ENCODE measurements at places on chromosomes 3 and 15.

GRCh38 chr3:9730657-9731205 is 804 bp upstream of the BRPF1 start:
- DNase-seq: no peak

DNA sequence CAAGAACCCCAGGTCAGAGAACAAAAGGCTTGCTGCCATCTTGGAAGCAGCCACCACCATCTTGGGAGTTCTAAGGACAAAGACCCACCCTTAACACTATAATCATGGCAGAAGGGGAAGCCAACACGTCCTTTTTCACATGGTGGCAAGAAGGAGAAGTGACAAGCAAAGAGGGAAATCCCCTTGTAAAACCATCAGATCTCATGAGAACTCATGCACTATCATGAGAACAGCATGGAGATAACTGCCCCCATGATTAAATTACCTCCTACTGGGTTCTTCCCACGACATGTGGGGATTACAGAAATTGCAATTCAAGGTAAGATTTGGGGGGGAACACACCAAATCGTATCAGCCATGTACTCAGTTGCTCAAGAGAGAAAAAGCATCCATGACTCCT is 21.1 kb upstream of the GBE1 start:
- DNase-seq: no peak

DNA sequence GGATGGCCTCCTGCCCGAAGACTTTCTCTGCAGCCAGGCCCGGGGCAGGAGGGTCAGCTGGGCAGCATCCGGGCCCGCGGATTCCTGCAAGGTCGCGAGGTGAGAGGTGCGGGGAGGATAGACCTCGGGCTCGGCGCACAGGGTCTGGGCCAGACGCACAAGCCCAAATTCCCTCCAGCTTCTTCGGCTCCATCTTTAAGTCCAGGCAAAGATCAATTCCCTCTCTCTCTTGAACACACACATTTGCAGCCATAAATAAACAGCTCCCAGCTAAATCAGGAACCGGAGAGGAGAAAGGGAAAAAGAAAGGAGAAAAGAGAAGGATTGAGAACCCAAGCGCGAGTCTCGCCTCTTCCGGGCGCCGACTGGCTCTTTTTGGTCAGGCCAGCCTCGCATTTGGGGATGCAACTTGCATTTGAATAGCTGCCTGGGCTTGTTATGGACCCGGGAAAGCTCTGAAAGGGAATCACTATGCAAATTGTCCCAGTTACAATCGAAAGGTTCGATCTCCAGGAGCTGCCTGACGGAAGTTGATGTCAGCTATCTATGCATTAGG is 14.5 kb upstream of the ONECUT1 start:
- DNase-seq: no peak

DNA sequence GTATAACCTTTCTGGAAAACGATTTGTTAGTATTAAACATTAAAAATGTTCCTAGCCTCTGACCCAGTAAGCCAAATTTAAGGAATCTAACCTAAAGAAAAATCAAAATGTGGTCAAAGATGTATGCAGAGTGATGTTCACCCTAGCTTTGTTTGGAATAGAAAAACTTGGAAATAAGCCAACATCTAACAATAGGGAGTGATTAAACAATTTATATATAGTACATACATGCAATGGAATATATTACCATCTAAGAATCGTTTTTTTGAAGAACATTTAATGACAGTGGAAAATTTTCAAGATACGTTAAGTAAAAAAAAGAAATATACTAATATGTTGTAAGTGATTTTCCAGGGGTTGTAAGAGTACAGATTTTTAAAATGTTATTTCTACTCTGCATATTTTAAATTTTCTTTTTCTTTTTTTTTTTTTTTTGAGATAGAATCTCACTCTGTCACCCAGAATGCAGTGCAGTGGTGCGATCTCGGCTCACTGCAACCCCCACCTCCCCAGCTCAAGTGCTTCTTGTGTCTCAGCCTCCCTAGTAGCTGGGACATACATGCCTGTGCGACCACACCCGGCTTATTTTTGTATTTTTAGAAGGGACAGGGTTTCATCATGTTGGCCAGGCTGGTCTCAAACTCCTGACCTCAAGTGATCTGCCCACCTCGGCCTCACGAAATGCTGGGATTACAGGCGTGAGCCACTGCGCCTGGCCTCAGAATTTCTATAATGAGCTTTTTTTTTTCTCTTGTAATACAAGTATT is 54.9 kb downstream of the ANP32A start:
- no peak for DNase-seq

DNA sequence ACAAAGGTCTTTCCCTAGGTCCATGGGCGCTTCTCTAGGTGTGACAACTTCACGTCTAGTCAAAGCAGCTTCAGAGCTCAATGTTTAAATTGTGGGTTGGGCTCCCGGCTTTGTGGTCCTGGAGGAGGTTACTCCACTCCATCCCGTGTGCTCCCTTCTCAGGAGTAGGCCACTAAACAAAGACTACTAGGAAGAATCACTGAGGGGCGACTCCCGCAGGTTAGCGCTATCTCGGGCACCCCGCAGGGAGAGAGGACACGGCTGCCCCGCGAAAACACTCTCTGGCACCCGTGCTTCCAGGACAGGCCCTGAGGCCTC is 500 bp downstream of the PARP6 start:
- DNase-seq: no peak

DNA sequence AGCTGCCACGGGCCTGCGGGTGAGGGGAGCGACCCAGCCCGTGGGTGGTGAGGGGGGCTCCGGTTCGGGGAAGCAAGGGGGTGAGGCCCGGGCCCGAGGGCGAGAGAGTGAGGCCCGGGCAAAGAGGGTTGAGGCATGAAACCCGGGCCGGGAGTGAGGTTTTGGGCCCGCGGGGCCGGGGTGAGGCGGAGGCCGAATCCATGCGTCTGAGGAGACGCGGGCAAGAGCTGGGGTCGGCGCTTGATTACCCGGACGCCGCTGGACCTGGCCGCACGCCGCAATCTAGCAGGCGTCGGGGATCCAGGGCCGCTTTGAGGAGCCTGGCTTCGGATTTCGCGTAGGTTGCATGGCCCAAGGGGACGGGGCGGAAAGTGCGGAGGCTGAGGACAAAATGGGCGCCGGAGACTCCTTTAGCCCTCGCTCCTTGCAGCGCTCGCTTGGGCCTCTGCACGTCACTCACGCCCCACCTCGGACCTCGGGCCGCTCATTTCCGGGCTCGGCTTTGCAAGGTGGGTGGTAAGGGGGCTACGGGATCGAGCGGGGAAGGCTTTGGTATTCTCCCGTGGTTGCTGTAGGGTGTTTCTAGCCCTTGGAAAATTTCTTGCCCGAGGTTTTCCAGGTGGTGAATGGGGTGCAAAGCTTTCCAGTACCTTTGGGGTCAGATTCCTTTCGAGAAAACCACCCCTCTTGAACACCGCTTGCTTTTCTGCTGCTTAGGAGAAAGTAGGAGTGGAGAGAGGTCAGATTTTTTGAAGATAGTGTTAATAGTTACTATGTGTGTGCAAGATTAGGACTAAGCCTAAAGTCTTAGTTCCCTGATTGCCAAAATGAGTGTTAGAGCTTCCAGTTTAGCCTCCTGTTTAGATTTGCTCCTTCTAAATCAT is 827 bp downstream of the SLC25A36 start:
- DNase-seq: peak; percentile 66

GRCh38 chr3:16761571-16761970 is 123.2 kb upstream of the PLCL2 start:
- DNase-seq: no peak

DNA sequence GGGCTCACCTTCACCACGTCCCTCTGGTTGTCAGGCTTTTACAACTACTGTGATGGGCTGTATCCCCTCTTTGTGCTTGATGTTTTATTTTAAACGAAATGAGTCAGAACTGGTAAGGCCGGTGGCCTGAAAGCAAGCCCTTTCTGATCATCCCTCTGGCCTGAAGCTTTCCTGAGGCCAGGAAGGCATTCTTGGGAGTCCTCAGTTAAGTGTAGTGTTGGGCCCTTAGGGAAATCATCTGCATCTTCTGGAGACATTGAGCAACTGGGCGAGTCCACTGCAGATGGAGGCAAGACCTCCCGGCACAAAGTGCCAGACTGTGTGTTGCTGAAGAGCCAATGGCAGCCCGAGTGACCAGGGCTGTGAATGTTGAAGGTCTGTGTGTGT is 33.0 kb upstream of the AMOTL2 start:
- no peak for DNase-seq

DNA sequence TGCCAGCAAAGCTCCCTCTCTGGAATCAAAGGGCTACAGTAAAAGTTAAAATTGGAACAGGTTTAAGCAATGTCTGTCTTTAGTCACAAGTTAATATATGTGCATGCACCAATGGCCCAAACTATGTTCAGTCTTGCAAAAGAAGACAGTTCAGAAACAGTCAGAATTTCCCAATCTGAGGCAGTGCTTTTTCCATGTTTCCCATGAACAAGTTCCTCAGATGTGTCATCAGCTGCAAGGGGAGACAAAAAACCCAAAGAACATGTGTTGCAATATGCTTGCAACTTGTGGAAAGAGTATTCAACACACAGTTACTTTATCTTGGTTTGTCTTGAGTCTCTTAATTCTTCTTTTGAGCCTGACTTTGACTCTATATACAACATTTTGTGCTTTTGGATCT is 148.4 kb downstream of the USP13 start:
- no peak for DNase-seq

DNA sequence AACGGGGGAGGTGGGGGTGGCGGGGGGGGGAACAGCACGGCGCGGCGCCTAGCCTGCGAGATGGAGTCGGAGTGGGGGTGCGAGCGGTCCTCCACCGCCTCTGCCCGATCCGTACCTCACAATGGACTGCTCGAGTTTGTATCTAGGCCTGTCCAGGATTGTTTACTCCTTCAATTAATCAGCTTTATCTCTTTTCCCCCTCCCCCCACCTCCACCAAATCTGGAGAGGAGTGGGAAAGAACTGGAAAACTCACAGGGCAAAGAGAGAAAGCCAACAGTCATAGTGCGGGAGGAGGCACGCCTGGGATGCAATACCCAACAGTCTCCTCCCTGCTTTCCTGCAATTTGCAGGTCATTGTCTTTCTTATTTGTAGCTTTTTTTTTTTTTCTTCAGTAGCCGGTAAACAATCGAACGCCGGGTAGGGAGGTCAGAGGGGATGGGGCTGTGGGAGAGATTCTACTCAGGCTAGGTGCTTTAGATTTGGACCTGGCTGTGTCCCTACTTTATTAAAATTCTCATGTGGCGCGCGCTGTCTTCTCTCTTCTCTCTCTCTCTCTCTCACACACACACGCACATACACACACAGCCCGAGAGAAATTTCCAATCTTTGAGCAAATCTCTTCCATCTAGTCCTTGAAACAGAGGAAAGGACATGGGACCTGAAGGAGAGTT is 6.9 kb upstream of the MEIS2 start:
- peak; percentile 46 for DNase-seq

GRCh38 chr3:127234778-127235177 is 41.8 kb downstream of the PRR23E start:
- DNase-seq: no peak

DNA sequence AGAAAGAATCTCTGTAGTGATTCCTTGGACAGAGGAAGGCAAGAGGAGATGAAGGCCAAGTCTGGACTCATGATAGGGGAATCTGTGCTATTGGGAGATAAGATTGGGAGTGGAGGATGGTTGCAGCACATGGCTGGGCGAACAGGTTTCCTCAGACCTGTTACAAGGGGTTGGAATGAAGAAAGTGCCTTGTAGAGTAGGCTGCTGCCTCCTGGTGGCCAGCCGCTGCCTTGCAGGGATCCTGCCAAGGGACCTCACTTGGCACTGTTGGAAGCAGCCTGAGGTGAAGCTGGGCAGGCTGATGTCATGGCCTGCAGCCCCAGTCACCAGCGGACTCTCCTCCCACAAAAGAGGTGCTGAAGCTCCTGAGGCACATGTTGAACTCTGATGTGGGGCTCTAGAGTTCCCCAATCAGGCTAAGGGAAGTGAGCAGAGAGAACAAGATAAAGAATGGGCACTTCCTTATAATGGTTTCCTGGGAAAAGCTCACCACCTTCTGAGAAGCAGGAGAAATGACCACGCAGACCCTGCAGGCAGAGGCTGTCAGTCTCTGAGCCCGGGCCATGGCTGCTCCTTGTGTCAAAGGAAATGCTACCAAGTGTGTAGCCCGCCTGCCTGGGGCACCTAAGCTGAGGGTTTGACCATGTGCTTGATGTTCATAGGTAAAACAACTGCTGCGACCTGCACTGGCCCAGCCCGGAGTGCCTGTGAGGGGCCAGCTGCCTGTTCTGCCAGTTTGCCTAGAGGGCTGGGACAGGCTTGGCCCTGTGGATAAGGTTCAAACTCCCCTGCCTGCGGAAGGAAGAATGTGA is 1.6 kb upstream of the TEX264 start:
- peak; percentile 90 for DNase-seq

DNA sequence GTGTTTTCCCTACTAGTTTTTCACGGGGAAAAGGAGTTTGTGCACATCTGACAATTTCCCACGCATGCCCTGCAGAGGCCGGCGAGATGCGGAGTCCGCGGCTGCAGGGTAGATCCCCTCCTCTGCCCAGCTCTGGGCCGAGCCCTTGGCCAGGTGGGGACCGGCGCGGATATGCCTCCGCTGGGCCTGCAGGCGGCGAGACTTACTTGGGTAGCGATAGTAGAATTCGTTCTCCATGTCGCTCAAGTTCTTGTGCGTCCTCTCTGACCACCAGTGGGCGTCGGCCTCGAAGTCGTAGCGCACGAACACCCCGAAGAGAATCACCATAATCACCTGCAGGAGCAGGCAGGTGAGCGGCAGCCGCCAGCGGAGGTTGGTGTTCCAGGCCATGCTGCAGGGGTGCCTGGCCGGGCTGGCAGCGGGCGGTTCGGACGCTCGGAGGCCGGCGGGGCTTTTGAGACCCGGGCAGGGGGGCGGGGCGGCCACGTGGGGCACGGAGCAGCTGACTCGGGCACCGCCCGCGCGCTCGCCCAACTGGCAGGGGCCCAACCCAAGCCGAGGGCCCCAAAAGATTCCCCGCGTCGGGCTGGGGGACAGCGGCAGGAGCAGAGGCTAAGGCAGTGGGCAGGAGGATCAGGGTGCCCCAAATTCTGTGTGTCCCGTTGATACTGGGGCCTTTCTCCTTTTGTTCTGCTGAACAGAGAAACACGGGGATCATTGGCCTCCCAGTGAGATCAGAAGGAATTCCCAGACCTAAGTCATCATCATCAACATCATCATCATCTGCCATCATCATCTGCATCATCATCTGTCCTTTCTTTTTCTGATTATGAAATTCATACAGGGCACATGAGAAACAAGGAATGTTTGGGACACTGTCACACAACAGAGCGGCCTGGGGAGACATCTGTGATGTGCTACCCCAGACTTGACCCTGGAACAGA is at the start of gene RHCG:
Gene RHCG (minus strand): TSS at position 429 of the 944 bp plus-strand sequence. CDS start 39 bp downstream, at position 390.
- DNase-seq: peak; percentile 49

DNA sequence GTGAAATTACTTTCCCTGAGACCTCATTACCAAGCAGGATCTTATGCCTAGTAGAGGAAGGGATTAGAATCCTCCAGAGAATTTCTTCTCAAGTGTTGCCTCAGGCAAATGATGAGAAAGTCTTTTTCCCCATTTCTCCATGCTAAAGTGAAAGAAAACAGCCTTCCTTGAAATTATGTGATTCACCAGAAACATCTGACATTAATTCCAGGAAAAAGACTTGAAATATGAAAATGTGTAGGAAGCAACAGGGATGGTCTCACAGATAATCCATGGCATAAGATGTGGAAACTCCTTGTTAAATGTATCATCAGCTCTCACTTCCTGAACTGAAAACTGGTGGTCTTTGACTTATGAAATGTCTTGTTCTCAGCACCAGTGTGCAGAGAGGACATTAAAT is 17.9 kb upstream of the ABI3BP start:
- DNase-seq: no peak

- DNase-seq: peak; percentile 71
Measured at GRCh38 chr3:71130471-71131374, 452.8 kb downstream of the FOXP1 start.

- DNase-seq: no peak
Measured at GRCh38 chr15:99983171-99983885, 250.1 kb upstream of the LYSMD4 start.
